GM13977 (cell line): ENCODE measurements at places on chromosomes 5 and 9.

DNA sequence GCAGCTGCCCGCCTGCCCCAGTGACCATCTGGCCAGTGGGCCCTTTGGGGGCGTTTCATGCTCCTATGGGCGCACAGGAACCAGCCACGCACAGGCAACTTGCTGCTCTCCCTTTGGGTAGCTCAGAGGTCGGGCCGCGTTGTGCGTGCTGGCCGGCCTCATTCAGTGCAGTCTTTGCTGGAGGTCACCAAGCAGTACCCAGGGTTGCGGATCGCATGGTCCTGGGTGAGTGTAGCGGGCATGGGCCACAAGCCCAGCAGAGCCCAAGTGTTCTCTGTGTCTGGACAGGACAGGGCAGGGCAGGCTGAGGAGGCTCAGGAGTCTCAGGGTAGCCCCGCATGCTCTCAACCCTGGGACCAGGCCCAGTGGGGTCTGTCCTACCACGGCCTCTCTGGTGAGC, 9.9 kb upstream of the MRNIP start:
- no peak for DNase-seq

DNA sequence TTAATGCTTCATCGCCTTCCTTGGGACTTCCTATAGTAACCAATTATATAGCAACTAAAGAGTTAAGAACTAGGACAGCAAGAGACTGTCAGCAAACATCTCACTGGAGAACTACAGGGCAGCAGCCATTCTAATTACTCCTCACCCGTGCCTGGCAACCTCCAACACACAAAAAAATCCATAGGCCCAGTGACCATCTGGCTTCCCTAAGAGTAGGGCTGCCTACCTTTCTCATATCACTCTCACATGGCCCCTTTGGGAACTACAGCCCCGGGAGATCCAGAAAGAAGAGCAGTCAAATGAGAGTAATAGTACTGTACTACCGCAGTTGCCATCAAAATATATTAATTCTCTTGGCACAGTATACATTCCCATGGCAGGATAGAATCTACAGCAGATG, 5.7 kb downstream of the DCAF10 start:
- no peak for DNase-seq

DNA sequence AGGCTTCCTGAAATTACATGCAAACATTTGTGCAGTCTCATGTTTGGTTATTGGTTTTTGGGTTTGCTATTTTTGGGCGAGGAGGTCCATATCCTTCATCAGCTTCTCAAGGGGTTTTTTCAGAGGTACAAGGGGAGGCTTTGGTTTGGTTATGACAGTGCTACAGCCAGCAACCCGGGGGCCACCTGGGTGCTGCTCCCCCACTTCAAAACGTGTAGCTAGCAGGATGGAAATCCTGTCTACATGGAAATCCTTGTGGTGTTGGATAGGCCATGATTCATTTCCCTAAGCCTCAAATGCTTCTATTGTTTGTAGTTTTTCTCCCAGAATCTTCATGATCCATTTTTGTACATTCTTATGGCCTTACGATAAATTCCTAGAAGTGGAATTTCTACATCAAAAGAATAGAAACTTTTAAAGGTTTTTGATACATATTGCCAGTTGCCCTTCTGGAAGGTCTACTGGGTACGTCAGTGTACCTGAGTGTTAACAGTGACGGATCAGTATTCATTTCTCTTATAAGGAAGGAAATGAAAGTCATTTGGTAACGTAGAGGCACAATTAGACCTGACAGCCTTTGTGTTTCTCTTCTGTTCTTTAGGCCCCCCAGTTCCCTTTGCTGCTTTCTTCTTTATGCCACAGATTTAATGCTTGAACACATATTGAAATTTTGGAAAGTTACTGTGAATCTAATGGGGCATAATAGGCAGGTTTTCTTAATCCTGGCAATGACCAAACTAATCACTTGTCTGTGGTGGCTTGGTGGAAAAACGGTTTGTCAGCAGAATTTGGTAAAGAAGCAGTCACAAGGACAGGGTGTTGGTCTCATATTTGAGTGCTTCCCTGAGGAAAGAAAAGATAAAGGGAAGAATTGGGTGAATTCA, 69.7 kb upstream of the ABL1 start:
- peak; percentile 52 for DNase-seq

- no peak for DNase-seq
These were observed 11.4 kb downstream of the GCNT4 start for GRCh38 chr5:75040973-75041372.

DNA sequence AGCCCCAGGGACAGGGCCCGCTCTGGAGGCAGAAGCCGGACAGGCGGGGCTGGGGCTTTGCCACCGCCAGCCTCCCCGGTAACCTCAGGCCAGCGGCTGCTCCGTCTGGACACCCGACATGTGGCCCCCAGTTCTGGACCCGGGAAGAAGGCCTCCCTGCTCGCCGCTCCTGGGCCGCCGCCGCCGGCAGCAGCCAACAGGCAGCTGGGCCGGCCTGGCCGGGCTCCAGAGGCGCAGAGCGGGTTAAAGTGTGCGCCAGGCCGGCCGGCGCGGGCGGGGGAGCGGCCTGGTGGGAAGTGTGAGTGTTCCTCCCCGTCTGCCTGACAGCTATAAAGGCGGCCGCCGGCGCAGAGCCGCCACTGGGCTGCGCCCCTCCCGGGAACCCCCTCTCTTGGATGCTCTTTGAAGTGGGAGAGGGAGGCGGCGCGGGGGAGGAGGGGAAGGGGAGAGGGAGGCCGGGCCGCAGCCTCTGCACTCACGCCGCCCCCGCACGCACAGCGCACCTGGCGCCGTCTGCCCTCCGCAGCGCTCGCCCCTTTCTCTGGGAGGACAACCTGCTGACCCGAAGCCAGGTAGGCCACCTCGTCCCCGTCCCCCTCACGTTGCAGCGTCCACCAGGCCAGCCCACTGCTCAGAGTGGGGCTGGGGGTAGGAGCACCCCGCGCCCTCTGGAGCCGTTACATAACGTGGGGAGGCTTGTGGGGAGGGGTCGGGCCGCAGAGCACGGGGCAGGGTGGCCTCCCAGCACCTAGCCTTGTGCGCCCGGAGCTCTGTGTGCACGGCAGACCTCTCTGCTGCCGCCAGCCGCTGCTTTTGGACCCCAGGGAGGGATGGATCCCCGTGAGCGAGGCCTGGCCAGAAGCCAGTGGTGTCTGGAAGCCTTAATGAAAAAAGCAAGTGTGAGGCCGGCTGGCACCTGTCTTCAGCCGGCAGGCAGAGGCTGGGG, at the start of gene ADAMTSL2:
TSS of gene ADAMTSL2 (plus strand) at position 359 of the 946 bp plus-strand sequence. CDS start 2,009 bp downstream, outside the sequence.
- DNase-seq = peak; percentile 69

GRCh38 chr5:136034984-136035383, 6.2 kb downstream of the TGFBI start:
- DNase-seq = no peak

- DNase-seq = peak; percentile 86
These were observed 4.2 kb downstream of the CCNI2 start for GRCh38 chr5:132751444-132751843.

DNA sequence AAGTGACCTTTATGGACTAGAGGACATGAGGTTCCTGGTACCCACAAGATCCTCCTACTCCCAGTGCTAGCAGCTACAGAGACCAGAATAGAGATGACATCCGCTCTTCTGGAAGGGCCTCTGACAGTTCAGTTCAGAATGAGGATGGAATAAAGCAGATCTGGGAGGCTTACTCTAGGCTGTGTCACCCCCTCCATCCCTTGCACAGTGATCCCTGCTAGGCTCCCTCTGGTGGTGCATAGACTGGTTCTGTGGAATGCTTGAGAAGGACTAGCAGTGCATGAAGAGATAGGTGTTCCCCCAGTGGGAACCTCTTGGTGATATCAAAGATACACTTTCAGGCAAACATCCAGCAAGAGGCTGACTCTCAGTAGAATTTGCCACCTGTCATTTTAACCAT, 83.0 kb downstream of the NPR3 start:
- DNase-seq = no peak

DNA sequence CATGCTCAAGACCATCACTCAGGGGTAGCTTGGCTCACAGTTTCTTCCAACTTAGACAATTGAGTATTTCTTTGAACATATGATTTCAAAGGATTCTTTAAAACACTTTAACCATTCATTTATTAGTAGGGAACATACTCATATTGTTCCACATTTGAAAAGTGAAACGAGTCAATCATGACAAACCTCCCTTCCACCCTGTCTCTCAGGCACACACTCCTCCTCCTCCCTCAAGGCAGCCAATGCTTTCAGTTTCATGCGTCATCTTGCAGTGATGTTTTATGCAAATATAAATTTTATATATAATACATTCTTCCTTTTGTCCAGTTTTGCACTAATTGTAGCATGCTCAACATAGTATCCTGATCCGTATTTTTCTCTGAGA, 126.0 kb upstream of the BOD1 start:
- DNase-seq = peak; percentile 83
